Stimulated activated CD4-positive, alpha-beta T cell treated with anti-CD3 and anti-CD28 coated beads, Interleukin-1b, Interleukin-23, amount 100 ng/mL, for 4 hours (primary cell): ENCODE measurements at places on chromosomes 16 and 17.

DNA sequence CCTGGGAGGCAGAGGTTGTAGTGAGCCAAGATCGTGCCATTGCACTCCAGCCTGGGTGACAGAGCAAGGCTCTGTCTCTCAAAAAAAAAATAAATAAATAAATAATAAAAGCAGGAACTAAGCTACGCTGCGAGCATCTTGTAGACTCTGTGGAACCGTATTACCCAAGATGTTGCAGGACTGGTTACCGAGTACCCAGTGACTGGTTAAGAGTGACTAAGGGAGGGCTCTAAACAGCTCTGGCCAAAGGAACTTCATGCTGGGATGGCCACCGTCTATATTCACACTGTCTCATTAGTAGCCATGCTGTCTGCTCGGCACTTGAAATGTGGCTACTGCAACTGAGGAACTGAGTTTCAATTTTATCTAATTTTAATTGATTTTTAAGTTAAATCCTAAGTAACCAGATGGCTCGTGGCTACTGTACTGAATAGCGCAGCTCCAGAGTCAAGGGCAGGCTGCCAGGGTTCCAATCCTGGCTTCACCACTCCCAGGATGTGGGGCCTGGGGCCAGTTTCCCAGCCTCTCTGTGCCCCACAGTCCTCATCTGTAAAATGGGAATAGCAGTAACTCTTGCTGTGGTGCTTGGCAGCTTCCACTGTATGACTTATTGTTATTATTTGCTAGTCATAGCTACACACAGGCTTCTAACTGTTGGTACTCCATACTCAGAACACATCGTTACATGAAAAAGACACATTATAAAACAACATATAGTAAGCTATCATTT lies 3.0 kb downstream of the NTAN1 start:
- no peak for DNase-seq

DNA sequence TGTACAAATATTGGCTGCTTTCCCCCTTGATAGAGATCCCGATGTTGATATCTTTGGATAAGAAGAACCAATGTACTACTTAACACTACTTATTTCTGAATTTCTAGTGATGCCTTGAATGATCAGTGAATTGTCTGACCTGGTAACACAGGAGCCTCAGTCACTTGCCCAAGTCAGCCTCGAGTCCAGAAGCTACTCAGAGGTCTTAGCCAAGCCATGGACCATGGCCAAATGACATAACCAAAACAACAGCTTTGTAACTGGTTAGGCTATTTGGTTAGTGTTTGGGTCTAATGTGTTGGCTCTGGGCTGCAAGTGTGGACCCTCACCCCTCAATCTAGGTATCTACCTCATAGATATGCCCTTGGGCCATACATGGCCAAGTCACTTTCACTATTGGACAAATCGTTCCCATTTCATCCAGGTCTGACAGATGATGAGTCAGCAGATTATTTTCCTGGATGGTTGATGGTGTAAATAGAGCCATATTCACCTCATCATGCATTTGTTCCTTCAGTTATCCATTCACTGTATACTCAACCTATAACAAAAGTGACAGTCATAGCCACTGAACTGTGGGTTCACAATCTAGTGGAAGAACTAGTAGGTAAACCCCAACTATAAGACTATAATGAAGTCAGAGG lies 3.5 kb downstream of the RBFOX1 start:
- no peak for DNase-seq

DNA sequence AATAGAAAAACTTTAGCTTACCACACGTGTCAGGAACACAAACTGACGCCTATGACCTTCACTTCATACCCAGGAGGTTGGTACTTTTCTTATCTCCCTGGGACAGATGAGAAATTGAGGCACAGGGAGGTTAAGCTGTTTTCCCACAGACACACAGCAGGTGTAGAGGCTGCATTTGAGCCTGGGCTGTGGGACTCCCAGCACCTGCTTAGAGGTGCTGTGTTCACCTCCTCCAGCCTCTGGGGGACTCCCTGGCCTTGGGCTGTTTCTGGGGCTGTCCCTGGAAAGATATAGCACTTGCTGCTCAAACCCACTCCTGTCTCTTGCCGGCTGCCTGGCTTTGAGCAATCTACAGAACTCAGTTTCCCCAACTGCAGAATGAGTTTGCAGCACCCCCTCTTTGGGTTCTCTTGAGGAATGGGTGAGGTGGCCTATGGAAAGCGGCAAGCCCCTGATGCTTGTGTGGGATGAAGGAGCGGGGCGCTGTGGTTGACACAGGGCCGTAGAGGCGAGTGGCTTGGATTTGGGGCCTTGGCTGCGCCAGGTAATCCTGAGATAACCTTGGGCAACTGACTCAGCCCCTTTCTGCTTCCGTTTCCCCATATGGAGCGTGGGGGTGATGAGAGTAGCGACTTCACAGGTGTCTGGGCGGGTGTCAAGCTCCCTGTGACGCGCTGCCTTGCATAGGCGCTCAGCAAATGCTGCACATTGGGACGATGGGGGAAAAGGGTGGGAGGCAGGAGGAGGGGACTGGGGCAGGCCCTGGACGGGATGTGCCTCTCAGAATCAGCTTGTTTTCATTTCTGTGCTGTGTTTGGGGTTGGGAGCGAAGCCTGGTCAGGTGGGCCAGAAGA lies 104.5 kb upstream of the CIBAR2 start:
- DNase-seq: no peak

DNA sequence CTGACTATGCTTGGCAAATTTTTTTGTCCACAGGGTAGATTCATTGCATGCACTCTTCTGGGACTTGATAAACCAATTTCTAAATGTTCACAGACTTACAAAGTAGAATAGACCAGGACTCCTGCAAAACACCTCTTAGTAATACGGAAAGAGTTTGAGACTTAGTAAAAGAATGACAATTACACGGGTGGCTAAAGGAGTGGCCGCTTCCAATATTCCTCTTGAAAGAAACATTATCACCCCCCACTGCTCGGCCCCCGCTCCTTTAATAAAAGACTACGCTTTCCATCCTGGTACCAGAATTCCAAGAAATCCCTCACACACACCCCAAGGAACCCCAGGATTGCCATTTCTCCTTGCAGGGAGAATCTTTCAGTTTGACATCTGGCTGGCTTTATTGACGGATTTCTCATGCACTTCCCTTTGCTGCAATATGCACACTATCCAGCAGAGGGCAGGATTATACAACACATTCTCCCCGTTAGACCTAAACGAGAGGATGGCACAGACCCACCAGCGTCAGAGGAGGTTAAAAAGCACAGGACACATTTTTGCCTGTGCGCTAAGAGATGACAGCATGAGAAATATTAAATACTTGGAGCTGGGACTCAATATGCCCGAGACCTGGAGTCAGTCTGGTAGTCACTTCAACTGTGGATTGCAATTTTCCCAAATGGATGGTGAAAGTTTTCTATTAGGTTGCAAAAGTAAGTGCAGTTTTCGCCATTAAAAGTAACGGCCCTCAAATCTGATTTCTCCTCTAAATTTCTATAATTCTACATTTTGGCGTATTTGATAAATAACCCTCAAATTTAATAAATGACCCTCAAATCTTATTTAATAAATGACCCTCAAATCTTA lies 46.6 kb upstream of the NUDT7 start:
- DNase-seq: peak; percentile 43

- DNase-seq: no peak
Observed at GRCh38 chr17:52546990-52547389, 388.5 kb upstream of the CA10 start.

- no peak for DNase-seq
Observed at GRCh38 chr17:65794572-65794971, 233.1 kb upstream of the AXIN2 start.

DNA sequence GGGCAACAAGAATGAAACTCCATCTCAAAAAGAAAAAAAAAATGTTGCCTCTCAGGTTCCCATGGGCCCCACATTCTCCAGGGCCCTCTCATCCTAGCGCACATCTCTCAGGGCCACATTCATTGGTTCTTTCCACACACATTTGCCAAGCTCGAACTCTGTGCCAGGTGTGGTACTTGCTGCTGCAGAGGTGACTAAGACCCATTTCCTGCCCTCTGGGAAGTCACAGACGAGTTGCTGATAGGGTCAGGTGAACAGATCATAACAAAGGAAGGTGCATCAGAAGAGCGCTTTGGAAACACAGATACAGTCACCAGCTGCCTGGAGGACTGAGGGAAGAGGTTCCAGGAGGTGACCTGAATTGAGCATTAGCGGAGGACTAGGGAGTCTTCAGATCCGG lies 1.0 kb downstream of the GSDMA start:
- DNase-seq: peak; percentile 41

DNA sequence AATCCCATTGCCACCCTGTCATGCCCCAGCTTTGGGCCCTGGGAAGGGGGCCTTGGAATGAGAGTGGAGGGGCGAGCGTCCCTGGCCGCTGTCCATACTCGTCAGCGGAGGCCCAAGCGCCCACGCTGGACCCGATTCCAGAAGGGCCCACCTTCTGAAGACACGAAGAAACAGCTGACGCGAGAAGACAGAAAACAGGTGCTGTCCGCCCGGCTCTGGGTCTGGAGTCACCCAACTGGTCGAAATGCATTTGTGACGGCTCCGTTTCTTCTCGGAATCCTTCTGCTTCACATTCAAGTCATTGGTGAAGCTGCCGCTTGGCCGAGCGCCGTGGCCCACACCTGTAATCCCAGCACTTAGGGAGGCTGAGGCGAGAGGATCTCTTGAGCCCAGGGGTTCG lies 52.9 kb upstream of the PVALEF start:
- no peak for DNase-seq

DNA sequence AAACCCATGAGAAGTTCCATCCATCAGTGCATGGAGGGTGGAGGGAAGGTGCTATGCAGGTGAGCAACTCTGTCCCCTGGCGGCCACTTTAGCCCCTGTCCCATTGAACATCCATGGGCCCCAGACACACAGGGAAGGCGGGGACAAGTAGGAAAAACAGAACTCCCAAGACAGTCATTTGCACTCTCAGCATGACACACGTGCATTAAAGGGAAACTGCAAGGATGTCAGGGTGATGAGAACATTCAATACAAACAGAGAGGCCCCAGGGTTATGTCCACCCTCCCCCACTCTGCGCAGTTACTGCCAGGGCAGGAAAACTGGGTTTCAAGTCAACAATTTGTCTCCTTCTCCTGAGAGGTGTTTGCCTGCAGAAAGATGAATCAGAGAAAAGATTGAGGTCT lies 44.0 kb upstream of the AKTIP start:
- DNase-seq: no peak

- DNase-seq: no peak
Observed at GRCh38 chr17:32288615-32289014, 23.0 kb downstream of the RHBDL3 start.

GRCh38 chr17:44398692-44399691 lies 9.5 kb upstream of the ITGA2B start:
- no peak for DNase-seq

DNA sequence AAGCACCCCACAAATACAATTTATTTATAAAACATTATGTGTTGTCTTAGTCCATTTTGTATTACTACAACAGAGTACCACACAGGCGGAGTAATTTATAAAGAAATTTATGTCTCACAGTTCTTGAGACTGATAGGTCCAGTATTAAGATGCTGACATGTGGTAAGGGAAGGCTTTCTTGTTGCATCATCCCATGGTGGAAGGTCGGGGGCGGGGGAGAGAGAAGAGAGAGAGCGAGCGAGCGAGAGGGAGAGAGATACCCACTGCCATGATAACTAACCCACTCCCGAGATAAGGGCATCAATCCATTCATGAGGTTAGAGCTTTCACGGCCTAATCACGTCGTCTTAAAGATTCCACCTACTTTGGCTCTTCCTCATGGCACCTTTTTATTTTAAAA lies 117.8 kb downstream of the KCNJ12 start:
- no peak for DNase-seq

DNA sequence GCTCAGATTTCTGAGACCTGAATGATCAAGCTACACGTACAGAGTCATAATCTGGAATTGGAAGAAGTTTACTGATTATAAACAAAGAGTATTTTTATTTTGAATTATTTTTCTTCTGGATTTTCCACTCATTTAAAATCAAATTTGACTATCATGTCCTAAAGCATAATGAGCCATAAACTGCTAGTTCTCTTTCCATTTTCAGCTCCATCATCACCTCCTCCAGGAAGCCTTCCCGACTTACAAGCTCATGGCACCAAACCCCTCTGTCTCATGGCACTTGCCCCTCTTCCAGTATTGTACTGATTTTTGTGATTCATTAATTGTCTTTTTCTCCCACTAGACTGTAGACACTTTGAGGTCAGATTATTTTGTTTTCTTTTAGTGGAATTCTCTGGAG lies 35.9 kb downstream of the IRX6 start:
- no peak for DNase-seq

DNA sequence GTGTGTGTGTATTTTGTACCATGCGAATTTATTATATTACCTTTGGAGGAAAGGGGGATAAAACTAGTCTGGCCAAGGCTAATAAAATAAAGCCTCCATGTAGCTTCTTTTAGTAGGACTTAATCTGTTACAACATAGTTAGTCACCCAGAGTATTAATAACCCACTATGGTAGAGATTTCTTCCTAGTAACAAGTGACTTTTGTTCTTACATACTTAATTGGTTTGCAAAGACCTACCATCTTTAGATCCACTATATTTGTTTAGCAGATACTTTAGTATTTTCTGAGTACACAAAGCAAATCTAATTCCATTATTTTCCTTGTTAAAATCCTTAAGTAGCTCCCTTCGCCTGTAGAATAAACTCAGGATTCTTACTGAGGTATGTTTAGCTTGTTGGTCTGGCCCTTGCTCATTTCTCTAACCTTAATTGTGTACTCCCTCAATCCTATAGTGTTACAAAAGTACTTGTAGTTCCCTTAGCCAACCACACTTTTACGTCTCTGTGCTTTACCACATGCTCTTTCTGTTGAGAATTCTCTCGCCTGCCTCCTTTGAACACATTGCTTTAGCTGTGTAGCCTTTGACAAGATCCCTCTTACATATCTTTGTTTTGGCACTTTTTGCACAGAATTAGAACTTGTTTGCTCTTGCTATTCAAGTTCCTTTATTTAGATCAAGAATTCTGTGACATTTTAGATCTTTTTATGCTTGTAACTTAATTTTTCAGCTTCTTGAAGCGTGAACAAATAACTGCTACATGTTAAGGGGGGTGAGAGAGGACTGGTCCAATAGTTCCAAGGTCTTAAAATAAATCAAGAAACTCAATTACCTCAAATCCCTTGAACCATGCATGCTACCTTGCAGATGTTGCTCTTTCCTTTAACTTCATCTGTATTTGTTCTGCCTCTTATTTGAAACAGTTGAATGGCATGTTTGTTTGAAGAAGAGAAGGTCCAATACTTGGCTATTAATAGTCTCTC lies 23.8 kb downstream of the CLTC start:
- DNase-seq: no peak

GRCh38 chr17:81456798-81457197 lies 55.8 kb downstream of the ACTG1 start:
- DNase-seq: no peak

- no peak for DNase-seq
Observed at GRCh38 chr16:75506107-75506506, 10.9 kb upstream of the CHST6 start.

DNA sequence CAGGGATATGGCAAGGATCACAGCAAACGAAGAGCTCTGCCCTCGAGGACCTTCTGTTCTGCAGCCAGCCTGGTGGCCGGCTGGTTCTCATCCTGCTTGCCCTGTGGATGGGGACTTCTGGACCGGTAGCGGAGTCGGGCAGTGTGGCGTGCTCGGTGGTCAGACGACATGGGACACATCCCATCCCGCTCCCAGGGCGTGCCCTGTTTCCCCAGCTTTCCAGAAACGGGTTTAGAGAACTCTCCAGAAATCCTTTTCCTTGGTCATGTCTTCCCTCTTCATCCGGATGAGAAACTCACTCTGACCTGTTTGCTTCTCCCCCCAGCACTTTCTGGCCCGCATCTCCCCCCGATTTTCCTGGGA lies 115.8 kb downstream of the OR1D5 start:
- DNase-seq: no peak

GRCh38 chr17:14157822-14158221 lies 78.8 kb downstream of the CDRT15 start:
- no peak for DNase-seq

- DNase-seq: no peak
Observed at GRCh38 chr17:58840820-58841612, 85.4 kb downstream of the PPM1E start.
